HAP-1 (cell line): ENCODE measurements at places on chromosomes 4 and X.

- no peak for DNase-seq
Observed at GRCh38 chr4:70624226-70624793, 4.2 kb upstream of the ENAM start.

DNA sequence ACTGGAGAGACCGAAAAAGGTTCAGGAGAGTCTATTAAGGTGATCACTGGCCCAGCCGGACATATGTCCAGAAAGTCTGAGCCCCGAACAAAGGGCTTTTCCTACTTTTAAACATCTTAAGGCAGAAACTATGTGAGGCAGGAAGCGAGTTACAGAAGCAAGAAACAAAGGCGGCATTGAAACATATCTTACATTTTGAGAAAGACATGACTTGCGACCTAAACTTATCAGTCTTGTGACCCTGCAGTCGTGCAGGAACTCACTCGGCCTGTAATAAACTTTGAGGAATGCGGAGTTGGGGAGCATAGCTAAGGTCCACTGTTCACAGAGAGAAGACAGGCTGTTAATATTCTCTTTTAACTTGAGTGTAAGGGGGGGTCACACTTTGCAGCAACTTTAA, 158.7 kb downstream of the TBX22 start:
- no peak for DNase-seq

GRCh38 chr4:164508097-164508496, 245.8 kb upstream of the SMIM31 start:
- no peak for DNase-seq

DNA sequence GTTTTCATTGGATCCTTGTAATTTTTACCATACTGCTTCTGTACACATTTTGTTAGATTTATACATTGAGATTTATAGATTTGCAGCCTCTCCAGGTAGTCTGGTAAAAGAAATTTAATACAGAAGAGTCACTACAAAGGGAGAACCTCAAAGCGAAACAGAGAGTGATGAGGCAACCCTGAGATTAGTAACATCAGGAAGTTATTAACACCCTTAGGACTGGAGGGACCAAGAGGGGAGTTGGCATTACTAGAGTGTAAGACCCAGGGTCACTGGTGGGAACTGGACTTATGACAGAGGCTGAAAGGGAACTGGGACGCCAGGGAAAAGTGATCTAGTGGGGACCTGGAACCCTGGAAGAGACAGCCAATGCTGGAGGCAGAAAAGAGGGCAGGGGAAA, 20.6 kb upstream of the MAML3 start:
- DNase-seq, result no peak

GRCh38 chr4:175714686-175715085, 97.4 kb downstream of the GPM6A start:
- DNase-seq, result no peak

DNA sequence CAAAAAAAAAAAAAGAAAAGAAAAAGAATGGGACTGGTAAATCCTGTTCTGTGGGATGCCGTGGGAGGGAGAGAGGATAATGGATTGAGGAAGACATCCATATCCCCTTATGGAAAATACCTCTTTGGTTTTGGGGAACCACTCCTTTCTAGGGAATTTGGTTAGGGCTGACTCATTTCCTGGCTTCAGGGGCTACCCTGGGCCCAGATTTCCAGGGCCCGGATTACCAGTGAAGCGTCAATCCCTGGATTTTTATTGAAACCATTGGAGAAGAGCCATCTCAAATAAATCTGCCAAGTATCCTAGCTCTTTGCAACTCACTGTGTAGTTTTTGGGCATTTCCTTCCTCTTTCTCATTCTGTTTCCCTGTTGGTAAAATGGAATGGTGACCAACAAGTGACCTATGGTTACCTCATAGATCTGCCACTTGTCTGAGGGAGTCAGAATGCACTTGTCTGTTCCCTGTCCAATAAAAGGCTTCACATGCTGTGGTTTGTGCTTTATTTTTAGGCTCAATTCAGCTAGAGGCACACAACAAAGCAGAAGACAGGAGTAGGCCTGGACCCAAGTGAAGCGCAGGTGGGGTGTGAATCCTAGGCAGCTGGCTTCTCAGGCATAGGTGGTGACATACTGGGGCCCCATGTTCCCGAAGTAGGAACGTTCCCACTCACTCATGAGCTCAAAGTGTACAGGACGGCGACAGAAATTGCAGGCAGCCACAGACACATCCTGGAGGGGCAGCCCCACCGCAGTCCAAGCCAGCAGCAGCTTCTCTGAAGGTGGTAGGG, 8.6 kb downstream of the APEX2 start:
- no peak for DNase-seq

DNA sequence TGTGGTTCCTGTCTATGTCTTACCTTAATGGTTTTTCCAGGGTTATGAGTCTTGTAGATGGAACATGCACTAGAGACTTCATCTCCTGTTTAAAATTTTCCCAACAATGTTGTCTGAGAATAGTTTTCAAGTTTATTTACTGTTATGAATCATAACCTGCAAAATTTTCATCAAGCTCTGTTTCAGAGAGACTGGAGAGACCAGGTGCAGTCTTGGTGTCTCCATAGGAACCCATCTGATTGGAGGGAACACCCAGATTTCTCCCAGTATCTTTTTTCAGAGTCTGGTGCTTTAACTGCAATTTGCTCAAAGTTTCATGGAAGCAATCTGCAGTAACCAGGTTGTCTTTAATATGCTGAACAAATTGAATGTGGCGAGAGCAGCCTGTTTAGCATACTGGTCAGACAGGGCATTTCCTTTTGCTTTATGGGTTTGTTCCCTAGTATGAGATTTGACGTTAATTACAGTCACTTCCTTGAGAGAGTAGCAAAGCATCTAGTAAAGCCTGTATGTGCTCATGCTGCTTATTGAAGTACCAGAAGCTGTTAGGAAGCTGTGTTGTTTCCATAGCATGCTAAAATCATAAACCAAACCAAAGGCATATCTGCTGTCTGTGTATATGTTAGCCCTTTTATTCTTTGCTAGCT, 18.8 kb upstream of the VSIG1 start:
- no peak for DNase-seq

GRCh38 chr4:56480691-56481090, 13.3 kb downstream of the SRP72 start:
- DNase-seq, result no peak

DNA sequence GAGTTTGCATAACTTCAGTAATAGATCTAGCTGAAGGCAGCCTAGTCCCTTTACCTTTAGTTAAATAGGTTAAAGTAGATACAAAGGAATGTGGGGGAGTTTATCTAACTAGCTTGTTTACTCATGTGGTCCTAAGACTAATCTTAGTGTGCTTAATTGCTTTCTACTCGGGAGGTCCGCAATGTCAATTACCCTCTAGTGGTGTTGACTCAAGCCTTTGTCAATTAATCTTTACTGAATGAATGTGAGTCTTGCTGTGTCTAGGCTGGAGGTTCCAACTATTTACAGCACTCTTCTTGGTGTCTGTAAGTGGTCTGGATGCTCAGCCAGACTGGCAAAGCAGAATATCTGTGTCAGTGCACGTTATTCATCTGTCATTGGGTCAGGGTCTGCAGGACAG, 17.9 kb upstream of the YTHDC1 start:
- DNase-seq, result no peak

- DNase-seq, result peak; percentile 43
Observed at GRCh38 chr4:129344058-129344457, 248.1 kb downstream of the C4orf33 start.

GRCh38 chr4:93384241-93384640, 444.3 kb upstream of the ATOH1 start:
- DNase-seq, result no peak

DNA sequence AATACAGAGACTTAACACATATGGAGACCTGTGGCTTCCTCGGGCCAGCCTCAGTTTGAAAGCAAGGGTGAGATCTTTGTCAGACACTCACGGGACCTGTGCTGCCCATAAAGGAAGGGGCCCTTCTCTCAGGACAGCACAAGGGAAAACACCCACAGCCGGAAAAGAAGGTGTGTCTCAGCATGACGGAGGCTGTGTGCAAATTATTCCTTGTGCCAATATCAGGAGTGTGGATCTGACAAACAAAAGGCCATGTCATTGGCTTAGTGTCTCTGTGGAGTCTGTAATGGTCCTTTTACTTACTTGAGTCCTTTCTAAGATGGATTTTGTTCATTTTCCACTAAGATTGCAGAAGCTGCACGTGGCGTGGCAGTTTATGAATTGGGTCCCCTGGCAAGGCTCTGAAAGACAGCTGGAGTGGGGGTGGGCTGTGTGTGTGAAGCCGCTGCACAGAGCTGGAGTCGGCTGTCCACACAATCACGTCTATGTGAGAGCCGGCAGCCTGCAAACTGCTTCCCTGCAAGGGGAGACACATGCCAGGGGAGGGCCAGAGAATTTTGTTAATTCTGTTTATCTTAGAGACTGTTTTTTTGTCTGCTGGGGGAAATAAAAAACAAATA, 1.9 kb downstream of the ENPP6 start:
- no peak for DNase-seq

- DNase-seq, result no peak
Observed at GRCh38 chrX:55007656-55008055, 7.5 kb downstream of the APEX2 start.

GRCh38 chr4:38424151-38424871, 239.7 kb upstream of the KLF3 start:
- no peak for DNase-seq

- DNase-seq, result no peak
Observed at GRCh38 chr4:169068423-169068822, 58.4 kb upstream of the CBR4 start.

DNA sequence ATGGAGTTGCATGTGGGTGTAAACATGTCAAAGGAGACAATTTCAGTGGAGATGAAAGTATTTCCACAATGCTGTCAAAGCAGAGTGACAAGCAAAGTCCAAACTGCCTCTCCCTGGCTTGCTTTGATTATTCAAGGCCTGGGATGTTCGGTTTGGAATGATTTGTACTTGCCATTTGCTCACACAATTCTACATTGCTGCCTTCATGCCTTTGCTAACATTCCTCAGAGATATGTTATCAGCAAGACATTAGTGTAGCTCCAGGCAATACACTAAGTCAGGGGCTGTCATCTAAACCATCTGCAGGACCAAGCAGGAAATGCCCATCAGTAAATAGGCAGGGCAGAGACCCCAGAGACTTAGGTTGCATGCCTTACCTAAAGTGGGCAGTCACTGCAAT, 79.6 kb upstream of the C1QTNF7 start:
- DNase-seq, result no peak

DNA sequence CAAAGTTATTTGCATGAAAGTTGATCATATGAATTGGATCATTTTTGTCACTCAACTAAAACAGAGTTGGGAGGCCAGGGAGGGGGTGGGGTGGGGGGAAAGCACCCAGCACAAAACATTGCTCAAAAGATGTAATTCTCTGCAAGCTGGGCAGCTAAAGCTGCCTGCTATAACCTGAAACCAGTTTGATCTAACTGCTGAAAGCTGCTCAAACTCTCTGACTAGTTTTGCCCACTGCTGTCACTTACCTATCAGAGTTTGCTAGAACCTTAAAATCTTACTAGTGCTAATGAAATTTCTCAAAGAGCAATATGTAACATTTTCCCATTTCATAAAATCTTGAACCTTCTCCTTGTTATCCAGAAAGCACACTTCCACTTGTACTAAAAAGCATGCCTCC, 10.4 kb downstream of the CXCL8 start:
- no peak for DNase-seq

- no peak for DNase-seq
Observed at GRCh38 chr4:152976212-152976761, 40.2 kb downstream of the FHDC1 start.

DNA sequence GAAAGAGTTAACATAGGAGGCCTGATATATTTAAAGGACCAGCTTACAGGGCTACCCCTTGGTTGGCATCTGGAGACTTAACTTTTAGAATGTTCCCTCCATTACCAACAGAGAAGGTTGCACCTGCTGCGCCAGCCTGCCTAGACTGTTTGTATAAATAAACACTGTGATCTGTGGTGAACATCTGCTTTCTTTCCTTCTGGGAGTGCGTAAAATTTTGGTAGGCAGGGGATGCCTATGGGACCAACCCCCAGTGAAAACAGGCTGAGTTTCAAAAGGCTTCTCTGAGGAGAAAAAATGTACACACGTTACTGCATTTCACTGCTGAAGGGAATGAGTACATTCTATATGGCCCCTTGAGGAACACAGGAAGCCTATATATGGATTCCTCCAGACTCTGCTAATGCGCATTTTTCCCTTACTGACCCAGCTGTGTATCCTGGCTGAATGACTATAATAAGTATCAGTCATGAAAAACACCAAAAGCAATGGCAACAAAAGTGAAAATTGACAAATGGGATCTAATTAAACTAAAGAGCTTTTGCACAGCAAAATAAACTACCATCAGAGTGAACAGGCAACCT, 13.8 kb downstream of the CENPC start:
- DNase-seq, result no peak

DNA sequence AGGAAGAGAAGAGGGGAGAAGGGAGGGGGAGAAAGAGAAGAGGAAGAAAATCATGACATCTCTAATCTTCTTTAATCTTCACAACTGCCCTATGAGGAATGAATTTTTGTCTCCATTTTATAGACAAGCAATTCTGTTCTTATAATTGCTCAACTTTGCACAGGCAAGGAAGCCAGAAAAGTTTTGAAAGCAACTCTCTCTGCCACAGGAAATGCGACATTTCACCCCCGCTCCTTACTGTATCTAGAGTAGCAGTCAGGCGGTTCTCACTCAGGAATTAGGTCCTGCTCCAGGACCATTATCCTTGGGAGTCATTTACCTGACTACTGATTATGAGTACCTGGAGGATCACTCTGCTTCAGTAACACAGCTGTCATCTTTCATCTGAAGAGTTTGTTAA, 69.2 kb upstream of the FAM9A start:
- DNase-seq, result no peak

- DNase-seq, result no peak
Observed at GRCh38 chrX:5305452-5305851, 923.2 kb downstream of the NLGN4X start.

GRCh38 chr4:83207497-83208101, 77.0 kb downstream of the COQ2 start:
- DNase-seq, result peak; percentile 25

DNA sequence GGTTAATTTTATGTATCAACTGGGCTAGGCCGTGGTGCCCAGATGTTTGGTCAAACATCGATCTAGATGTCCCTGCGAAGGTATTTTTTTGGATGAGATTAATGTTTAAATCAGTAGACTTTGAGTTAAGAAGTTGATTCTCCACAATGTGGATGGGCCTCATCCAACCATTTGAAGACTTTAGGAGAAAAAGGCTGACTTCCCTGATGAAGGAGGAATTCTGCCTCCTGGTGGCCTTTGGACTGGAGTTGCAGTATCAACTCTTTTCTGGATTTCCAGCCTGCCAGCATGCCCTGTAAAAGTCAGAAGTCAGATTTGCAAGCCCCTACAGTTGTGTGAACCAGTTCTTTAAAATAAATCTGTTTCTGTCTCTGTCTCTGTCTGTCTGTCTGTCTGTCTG, 91.4 kb downstream of the STK32B start:
- no peak for DNase-seq

DNA sequence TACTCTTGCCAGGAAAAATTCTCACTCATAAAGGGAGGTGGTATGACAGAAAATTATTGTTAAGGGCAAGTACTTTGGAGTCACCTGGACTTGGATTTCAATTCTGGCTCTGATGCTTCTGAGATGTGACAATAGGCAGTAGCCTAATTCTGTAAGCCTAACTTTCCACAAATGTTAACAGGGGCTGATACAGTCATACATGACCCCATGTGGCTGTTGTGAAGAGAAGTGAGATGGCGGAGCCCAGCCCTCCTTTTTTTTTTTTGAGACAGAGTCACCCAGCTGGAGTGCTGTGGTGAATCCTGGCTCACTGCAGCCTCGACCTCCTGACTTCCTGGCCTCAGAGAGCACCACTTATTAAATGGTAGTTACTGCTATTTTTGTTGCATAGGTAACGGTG, 54.4 kb upstream of the IRF2 start:
- DNase-seq, result no peak
